ENCODE measurements at places on chromosomes 6 and 20.

DNA sequence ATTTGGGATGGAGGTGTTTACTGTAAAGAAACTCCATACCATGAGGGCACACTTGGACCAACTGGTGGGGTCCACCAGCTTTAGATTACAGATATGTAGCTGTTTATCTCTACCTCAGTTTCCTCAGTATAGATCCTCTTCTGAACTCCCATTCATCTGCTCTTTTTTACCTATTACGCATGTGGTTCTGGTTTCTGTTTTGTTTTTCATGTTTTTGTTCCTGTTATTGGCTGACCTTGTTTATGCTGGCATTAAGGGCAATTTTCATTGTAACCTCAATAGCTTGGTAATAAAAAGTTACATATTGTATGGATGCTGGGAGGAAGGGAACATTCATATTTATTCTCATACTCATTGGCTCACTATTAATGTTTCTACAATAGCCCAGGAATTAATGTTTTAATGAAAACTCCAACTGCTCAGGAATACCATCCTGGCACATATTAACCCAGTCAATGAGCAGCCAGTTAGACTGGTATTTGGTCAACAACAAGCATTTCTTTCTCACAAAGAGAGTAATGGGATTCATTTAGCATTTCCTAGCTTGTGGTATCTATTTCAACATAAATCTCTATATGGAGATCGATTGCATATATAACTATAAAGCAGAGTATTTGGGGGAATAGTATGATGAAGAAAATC, 83.8 kb upstream of the FAM184A start:
- H3K36me3 ChIP-seq: no peaks in the 10 kb centered on the region
- H3K4me3 ChIP-seq: no peak overlapping the region
- DNase-seq: no peak
- H3K27me3 ChIP-seq: peaks cover 4% of the 10 kb centered on the region

GRCh38 chr6:31402324-31403282, 792 bp upstream of the MICA start:
- H3K36me3 ChIP-seq: peaks cover 7% of the 10 kb centered on the region
- H3K4me1 ChIP-seq: peaks cover 63% of the 10 kb centered on the region
- DNase-seq: no peak

GRCh38 chr6:27771235-27771634, 141.0 kb downstream of the OR2B2 start:
- peaks cover 15% of the 10 kb centered on the region for H3K4me1 ChIP-seq
- H3K27me3 ChIP-seq: peaks cover 45% of the 10 kb centered on the region
- no peak overlapping the region for H3K27ac ChIP-seq
- no peaks in the 10 kb centered on the region for H3K36me3 ChIP-seq
- H3K4me3 ChIP-seq: peak overlapping the region; percentile 27
- no peak for DNase-seq

- DNase-seq: no peak
- H3K4me3 ChIP-seq: no peak overlapping the region
- H3K27me3 ChIP-seq: peaks cover 7% of the 10 kb centered on the region
- peaks cover 12% of the 10 kb centered on the region for H3K4me1 ChIP-seq
- no peak overlapping the region for H3K27ac ChIP-seq
Measured at GRCh38 chr6:70304616-70305015, 1.7 kb upstream of the COL9A1 start.

DNA sequence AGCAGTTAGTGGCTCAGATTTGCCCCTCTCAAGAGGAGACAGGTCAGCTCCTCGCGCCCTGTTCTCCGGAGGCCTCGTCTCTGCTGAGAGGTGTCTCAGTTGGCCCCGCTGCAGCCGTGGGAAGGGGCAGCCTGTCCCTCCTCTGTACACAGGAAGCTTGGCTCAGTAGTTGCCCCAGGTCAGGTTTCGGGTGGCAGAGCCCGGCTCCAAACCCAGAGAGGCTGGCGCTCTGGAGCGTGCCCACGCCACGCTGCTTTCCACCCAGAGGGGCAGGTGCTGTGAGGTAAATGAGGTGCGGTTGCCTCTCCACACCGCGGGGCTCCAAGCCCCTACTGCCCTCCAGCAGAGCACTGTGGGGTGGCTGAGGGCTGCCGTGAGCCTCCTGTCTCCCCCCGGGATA, 16.0 kb downstream of the DYNLT1 start:
- H3K27me3 ChIP-seq: no peaks in the 10 kb centered on the region
- H3K27ac ChIP-seq: no peak overlapping the region
- DNase-seq: no peak
- peaks cover 26% of the 10 kb centered on the region for H3K36me3 ChIP-seq
- no peak overlapping the region for H3K4me3 ChIP-seq

- no peaks in the 10 kb centered on the region for H3K36me3 ChIP-seq
- H3K27ac ChIP-seq: no peak overlapping the region
- H3K4me3 ChIP-seq: no peak overlapping the region
Measured at GRCh38 chr20:3652221-3652620, 11.0 kb downstream of the GFRA4 start.

- no peak for DNase-seq
- peaks cover 9% of the 10 kb centered on the region for H3K36me3 ChIP-seq
- no peaks in the 10 kb centered on the region for H3K27me3 ChIP-seq
Measured at GRCh38 chr6:37897321-37897720, 77.8 kb downstream of the ZFAND3 start.

DNA sequence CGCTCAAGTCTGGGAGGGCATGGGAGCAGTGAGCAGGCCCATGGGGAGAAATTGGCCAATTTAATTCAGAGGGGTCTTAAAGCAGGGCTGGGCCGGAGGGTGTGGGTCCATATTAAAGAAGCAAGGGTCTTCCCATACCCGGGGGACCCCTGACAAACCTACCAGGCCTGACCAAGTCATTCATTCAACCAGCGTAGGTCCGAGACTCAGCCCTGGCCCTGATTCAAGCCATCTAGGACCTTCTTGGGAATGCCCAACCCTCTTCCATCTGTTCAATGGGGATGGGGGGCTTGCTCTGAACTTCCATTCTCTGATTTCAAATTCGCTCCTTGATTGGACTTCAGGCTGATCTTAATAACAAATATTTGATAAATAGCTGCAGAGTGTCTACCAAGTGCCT, 7.3 kb downstream of the ADIG start:
- no peak overlapping the region for H3K4me3 ChIP-seq
- H3K27me3 ChIP-seq: no peaks in the 10 kb centered on the region
- no peak overlapping the region for H3K27ac ChIP-seq
- H3K4me1 ChIP-seq: no peaks in the 10 kb centered on the region

DNA sequence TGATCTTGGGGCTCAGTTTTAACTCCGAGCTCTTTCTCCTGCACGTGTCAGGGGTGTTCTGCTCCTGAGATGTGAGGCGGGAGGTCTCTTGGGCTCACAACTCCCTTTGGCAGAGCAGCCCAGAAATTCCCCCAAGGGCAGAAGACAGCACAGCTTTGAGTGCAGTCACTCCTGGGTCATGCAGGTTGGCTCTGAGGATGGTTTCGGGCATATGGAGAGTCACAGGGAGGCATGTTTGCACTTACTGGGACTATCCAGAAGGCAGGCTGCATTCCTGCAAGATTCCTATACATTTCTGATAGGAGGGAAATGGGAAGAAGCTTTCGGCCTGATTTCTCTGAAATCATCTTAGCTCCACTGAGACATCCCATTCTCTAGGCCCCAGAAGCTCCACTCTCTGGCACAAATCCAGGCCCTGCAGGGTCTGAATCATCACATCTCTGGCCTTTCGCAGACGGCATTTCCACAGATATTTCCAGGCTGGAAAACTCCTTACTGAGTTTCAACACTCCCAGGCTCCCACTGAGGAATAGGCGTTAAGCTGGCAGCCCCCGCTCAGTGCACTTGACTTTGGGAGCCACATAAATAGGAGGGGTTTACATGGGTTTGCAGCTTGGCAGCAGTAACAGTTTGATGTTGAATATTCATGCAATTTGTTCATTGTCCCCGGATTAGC, 39.7 kb downstream of the AGPAT4 start:
- H3K27ac ChIP-seq: no peak overlapping the region
- H3K36me3 ChIP-seq: peaks cover 18% of the 10 kb centered on the region
- no peaks in the 10 kb centered on the region for H3K27me3 ChIP-seq
- no peak for DNase-seq
- peaks cover 27% of the 10 kb centered on the region for H3K4me1 ChIP-seq

- no peak overlapping the region for H3K4me3 ChIP-seq
- no peaks in the 10 kb centered on the region for H3K36me3 ChIP-seq
- no peaks in the 10 kb centered on the region for H3K4me1 ChIP-seq
- no peak overlapping the region for H3K27ac ChIP-seq
- H3K27me3 ChIP-seq: no peaks in the 10 kb centered on the region
Measured at GRCh38 chr6:13044896-13045295, 283.4 kb downstream of the TBC1D7 start.

DNA sequence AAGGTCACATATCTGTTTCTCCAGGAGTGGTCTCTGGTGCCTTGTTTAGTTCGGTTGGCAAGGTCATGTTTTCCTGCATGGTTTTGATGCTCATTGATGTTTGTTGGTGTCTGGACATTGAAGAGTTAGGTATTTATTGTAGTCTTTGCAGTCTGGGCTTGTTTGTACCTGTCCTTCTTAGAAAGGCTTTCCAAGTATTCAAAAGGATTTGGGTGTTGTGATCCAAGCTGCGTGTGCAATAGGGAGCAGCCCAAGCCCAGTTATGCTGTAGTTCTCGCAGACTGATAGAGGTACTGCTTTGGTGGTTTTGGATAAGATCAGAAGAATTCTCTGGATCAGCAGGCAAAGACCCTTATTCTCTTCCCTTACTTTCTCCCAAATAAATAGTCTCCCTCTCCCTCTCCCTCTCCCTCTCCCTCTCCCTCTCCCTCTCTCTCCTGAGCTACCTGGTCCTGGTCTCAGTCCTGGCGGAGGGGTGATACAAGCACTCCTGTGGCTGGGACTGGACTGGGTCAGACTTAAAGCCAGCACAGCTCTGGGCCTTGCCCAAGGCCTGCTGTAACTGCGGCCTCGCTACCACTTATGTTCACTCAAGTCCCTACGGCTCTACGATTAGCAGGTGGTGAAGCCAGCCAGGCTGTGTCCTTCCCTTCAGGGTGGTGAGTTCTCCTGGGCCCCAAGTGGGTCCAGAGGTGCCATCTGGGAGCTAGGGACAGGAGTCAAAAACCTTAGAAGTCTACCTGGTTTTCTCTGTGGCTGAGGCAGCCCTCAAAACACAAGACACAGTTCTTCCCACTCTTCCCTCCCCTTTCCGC, 27.3 kb upstream of the GRM4 start:
- H3K36me3 ChIP-seq: no peaks in the 10 kb centered on the region
- no peaks in the 10 kb centered on the region for H3K4me1 ChIP-seq
- H3K4me3 ChIP-seq: no peak overlapping the region
- no peaks in the 10 kb centered on the region for H3K27me3 ChIP-seq
- no peak overlapping the region for H3K27ac ChIP-seq

- no peaks in the 10 kb centered on the region for H3K4me1 ChIP-seq
- no peak overlapping the region for H3K27ac ChIP-seq
- DNase-seq: no peak
- no peaks in the 10 kb centered on the region for H3K36me3 ChIP-seq
- H3K4me3 ChIP-seq: no peak overlapping the region
- peaks cover 15% of the 10 kb centered on the region for H3K27me3 ChIP-seq
Measured at GRCh38 chr6:32742374-32742773, 1.2 kb downstream of the HLA-DQA2 start.

- no peaks in the 10 kb centered on the region for H3K27me3 ChIP-seq
- H3K27ac ChIP-seq: no peak overlapping the region
- DNase-seq: no peak
Measured at GRCh38 chr6:53306819-53307347, 41.9 kb downstream of the ELOVL5 start.

DNA sequence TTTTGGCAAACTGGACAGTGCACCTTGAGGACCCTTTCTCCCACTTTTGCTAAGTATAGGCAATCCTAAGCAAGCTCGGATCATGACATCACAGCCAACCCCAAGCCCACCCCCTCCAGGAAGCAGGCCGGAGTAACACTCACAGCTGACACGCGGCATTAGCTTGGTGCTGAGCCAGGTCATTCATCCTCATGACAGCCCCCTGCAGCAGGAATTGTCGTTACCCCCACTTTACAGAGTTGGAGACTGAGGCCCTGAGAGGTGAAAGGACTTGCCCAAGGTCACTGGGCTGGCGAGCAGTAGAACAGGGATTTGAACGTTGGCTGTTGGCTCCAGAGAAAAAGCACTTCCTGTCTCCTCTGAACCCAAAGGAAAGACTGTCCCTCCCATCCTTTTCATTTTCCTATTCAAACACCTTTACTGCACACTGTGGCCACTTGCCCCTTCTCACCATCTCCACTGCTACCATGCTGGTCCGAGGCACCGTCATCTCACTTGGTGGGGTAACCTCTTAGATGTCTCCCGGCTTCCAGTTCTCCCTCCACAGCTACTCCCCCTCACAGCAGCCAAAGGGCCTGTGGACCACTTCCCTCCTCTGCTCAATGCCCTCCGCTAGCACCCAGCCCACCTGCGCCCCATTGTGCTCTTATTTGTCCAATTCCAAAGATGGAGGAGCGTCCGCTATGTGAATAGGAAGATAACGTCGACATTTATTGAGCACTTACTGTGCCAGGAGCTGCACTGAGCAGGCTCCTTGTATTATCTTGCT, 84.7 kb downstream of the PREX1 start:
- peaks cover 17% of the 10 kb centered on the region for H3K36me3 ChIP-seq
- peak overlapping the region; percentile 3 for H3K4me3 ChIP-seq
- H3K27ac ChIP-seq: no peak overlapping the region
- H3K27me3 ChIP-seq: peaks cover 3% of the 10 kb centered on the region
- H3K4me1 ChIP-seq: peaks cover 56% of the 10 kb centered on the region
- no peak for DNase-seq

DNA sequence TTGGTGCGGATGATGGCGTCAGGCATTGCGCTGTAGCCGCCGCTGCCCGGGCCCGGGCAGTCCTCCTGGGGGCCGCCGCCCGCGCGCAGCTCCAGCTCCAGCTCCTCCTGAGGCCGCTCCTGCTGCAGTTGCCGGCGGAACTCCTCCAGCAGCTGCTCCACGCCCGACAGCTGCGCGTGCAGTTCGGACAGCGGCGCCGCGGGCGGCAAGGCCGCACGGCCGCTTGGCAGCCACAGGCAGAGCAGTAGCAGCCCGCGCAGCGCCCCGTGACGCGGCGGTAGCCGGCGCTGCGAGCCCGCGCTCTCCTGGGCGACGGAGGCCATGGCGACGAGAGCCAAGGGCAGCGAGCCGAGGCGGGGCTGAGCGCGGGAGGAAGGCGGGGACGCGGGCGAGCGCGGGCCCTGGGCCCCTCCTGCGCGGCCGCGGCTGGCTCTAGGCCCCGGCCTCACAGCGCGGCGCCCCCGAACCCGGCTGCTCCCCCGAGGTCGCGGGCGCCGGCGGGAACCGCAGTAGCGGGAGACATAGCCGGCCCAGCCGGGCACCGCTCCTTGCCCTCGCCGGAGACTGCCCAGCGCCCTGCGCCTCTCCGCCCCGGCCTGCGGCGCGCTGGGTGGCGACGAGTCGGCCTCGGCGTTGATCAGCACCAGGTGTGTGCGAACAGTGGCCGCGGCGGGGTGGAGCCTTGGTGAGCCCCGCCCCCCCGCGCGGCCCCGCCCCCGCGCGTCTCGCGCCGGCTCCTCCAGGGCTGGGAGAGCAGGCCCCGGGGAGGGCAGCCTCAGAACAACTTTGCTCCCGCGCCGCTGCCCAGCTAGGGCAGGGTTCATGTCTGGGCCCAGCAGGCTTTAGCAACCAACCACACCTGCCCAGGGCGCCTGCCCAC, at the start of gene LRP11:
Gene LRP11, minus strand, starts transcription at position 662 of the 880 bp plus-strand sequence. Its CDS starts 339 bp downstream, at position 323.
- peaks cover 6% of the 10 kb centered on the region for H3K27me3 ChIP-seq
- peaks cover 49% of the 10 kb centered on the region for H3K4me1 ChIP-seq
- peak within 1 kb of the TSS; percentile 95 for H3K4me3 ChIP-seq
- H3K27ac ChIP-seq: no peak within 1 kb of the TSS
- peak; percentile 71 for DNase-seq
